ENCODE measurements at places on chromosomes 11 and 22.
A peak's percentile ranks its signal among the peaks of the same experiment; 100 is the strongest.

DNA sequence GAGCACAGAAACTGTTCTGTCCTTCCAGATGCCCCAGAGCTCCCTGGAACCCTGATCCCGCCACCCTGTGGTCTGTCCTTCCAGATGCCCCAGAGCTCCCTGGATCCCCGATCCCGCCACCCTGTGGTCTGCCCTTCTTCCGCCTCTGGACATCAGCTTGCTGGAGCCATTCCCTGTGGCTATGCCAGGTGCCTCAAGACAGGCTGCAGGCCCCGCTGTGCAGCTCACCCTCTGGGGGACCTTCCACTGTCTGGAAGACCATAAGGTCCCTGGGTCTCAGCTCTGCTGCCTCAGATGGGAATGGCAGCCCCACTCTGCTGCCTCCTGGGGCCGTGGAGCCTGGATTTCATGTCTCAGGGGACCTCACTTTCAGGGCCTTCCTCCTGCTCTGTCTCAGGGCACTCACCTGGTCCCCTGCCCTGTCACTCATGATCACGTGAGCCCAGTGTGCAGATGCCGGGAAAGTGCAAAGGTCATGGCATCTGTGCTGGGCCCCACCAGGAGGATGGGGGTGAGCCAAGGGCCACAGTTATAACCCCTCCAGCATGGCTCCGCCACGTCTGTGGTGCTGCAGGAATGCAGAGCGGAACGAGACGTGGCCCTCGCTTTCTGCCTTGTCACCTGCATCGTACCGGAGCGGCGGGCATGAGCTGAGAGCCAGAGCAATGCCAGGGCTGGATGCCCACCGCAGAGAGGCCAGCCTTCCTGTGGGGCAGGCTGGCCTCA is 1520.7 kb downstream of the BRD1 start:
- DNase-seq, result no peak

DNA sequence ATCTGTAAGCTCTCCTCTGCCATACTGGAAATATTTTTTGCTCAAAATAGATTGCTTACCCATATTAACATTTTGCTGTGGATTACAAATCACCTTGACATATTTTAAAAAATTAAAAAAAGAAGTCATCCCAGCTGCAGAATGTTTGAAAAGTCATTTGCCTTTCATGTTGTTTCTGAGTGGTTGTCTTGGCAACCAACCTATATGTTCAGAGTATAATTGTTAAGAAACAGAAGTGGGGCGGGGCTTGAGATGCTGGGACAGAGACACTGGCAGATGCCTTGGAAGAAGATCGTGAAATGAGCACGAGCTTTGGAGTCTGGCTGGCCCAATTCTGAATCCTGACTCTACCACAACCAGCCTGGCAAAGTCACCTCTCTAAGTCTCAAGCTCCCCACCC is 348.2 kb downstream of the LARGE1 start:
- DNase-seq, result no peak

DNA sequence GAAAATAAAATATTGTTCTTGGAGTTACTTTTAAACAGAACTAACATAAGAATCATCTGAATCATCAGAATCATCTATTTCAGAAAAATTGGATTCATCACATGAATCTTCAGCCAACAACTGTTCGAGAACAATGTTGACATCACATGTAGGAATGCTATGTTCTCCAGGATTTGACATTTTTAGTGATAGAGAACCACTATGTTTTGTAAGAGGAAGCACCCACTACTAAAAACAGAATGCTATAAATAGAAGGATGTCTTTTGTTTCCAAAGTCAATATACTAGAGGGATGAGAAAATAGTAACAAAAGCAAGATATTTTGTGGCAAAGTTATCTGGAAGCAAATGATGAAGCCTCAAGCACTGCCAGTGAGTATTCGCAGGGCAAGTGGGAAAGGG is 263.4 kb upstream of the DDI1 start:
- DNase-seq, result no peak

GRCh38 chr11:11291041-11292015 is 61.7 kb downstream of the CSNK2A3 start:
- DNase-seq, result no peak

- peak; percentile 48 for DNase-seq
Observed at GRCh38 chr11:40293655-40294348, 1165.7 kb downstream of the LRRC4C start.

- DNase-seq, result no peak
Observed at GRCh38 chr11:30487200-30487898, 98.8 kb downstream of the MPPED2 start.

DNA sequence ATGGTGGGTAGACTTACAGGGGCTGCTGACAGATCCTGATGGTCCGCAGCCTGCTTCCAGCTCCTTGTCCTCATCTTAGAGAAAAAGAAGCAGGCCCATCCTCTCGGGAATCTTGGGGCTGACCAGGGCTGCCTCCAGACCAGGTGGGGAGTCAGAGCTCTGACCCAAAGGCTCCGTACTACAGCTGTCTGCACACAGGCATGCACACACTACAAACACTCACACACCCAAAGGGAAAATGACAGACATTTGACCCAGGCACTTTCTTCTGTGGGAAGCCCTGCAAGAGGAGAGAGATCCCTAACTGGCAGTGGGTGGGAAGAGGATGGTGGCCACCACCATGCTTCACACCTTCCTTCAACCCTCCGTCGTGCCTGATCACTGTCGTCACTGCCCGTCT is 46.9 kb upstream of the MYOD1 start:
- DNase-seq, result no peak

- DNase-seq, result no peak
Observed at GRCh38 chr22:46897246-46897623, 134.8 kb downstream of the TBC1D22A start.

- no peak for DNase-seq
Observed at GRCh38 chr11:113873236-113873626, 2.1 kb downstream of the USP28 start.

DNA sequence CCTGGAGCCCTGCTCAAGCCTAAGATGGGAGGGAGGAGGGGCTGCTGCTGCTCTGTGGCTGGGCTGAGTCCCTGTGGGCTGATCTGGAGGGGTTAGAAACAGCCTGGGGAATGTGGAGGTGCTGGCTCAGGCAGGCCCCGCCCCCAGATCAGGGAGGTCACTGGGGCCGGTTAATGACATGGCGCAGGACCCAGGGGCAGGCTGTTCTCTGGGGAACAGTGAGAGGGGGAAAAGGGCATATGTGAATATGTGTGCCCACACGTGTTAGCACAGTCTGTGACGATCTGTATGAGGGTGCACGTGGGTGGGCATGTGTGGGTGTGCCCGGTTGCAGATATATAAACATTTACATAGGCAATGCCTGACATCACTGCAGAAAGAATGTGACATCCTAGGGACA is 143.5 kb downstream of the MIAT start:
- no peak for DNase-seq

- no peak for DNase-seq
Observed at GRCh38 chr11:71379701-71380100, 68.5 kb downstream of the DHCR7 start.

DNA sequence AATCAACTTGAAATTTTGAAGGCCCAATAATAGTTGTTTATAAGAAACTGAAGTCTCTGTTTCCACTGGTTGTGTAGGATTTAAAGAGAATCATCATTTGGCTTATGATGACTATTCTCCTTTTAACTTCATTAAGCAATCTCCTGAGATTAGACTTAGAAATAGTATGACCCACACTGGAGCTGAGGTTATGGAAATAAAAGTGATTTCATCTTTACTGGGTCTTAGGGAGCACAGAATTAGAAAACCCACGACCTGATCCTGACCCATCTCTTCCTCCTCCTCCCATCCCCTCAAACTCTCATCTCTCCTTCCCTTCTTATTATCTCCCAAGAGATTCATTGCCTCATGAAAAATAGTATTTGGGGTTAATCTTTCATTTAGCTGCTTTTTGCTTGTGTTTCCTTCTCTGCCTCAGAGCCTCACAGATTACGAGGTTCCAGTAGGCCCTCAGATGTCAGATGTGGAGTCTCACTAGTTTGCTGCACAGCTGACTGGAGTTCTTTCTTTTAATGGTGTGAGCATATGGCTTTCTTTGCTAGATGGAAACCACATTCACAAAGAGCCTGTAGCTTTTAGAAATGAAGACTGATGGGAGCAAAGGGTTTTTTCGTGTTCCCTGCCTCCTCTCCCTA is 85.0 kb downstream of the ALX4 start:
- no peak for DNase-seq

GRCh38 chr11:782264-783174 is 5.2 kb upstream of the GATD1 start:
- DNase-seq, result no peak

DNA sequence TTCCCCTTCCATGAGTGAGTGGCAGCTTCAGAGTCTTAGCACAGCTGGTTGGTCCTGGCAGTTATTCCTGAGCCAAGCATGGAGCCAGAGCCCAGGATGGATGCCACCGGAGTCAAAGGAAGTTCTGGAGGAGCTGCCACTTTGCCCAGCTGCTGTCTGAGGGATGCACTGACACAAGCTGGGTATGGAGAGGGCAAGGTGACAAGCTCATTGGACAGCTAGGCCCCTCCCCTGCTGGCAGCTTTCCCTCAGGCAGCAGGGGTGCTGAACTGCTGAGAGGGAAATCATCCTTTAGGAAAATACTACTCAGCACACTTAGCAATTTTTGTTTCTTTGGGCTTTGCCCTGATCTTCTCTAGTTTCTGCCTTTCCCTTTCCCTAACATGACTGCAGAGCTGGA is 99.3 kb upstream of the SESN3 start:
- no peak for DNase-seq

DNA sequence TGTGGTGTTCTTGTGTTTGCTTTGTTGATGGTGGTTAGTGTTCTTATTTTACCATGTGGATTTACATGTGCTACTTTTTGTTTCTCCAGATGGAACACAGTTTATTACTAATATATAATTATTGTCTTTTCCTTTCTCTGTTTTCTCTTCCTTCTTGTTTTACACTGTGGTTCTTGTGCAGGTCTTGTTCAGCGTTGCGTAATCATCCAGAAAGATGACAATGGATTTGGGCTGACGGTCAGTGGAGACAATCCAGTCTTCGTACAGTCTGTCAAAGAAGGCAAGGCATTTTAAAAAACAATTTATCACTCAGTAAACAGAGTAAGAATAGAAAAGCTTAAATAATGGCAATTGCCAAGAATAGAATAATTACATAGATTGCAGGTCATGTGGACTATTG is 84.4 kb downstream of the ARHGEF12 start:
- no peak for DNase-seq

GRCh38 chr11:110606415-110606814 is 105.8 kb downstream of the ARHGAP20 start:
- DNase-seq, result no peak

DNA sequence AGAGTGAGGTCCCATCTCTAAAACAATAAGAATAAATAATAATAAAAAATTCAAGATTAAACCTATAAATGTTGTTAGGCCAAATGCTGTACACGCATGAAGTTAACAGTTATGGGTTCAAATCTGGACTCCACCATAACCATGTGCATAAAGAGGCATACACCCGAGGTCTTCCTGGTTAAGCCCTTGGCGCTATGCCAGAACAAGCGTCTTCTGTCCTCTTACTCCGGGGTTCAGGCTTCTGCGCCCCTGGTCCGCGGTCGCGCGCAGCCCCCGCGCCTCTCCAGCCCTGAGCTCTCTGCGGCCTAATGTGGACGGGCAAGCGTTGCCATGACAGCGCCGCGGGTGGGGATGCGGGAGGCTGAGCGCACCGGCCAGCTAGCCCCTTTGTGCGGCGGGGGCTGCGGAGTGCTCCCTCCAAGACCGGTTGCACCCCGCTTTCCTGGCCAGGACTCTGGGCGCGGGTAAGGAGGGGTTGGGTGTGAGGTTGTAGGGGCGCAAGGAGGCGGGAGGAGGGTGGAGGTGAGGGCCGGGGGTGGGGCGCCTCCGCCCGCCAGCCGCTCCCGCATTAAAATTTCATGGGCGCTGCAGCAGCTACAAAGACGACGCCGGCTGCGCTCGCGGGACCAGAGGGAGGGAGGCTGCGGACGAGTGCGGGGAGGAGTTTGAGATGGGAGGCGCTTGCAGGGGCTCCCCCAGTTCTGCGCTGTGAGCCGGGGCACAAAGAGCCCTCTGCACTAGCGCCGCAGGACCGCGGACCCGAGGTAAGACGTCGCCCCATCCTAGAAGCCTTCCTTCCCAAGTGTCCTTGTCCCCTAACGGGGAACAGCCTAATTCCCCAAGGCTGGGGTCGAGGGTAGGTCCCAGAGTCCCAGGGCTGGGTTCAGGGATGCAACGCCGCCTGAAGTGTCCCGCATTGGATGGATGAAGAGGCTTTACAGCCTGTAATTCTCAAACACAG is at the start of gene MIAT:
Gene MIAT, plus strand, starts transcription at position 698 of the 961 bp plus-strand sequence.
- DNase-seq, result no peak

GRCh38 chr11:62830904-62831519 is 839 bp downstream of the STX5 start:
- no peak for DNase-seq

DNA sequence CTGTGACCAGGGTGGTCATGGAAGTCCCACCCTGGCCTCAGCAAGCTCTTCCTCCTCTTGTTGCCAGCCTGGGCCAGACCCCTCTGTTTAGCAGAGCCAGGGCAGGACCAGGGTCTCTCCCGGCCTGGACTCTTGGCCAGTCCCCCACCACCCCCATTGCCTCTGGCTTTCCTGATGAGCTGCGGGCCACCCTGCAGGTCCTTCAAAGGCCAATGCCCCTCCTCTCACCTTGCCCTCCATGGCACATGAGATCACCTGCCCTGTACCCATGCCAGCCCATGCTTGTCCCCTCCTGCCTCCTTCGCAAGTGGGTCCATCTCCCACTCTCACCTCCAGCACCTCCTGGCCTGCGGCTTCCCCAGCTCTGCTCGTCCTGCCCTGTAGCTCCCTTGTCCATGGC is 10.4 kb downstream of the FADS2 start:
- DNase-seq, result no peak

- no peak for DNase-seq
Observed at GRCh38 chr11:37280200-37280599, 682.2 kb upstream of the RAG2 start.

DNA sequence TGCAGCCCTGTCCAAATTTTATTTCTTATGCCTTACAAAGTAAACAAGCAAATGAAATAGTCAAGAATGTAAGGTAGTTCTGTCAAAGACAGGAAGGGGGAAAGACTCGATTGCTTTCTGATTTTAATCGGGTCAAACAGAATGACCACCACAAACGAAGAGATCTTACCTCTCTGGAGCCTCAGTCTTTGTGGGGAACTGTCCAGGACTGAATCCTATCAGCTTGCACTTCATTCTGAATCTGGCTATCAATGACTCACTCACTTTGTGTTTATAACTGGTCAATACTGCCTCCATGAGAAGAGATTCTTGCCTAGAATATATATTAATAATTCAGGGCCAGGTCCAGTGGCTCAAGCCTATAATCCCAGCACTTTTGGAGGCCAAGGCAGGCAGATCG is 17.2 kb downstream of the MSANTD2 start:
- DNase-seq, result no peak

GRCh38 chr11:93933230-93933629 is 82.8 kb upstream of the VSTM5 start:
- no peak for DNase-seq

GRCh38 chr11:44967930-44968496 is 17.3 kb upstream of the TP53I11 start:
- no peak for DNase-seq

DNA sequence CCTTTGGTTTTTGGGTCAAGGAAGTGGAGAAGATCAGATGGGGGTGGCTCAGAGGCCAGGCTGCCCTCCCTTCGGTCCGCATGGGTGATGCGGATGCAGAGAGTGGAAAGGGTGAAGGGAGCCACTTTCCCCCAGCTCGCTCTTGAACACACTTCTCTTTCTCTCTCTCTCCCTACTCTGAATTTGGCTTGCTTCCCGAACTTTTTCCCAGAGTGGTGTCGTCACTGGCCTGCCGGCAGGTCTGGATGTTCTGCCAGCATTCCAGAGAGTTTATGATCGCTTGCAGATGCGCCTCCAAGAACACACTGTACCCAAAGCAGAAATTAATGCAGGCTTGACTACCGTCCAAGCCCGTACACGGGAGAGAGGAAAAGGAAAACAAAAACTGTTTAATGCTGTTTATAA is 103.2 kb downstream of the ZBTB16 start:
- no peak for DNase-seq
